ENCODE measurements at places on chromosomes 7 and 10.
A peak's percentile ranks its signal among the peaks of the same experiment; 100 is the strongest.

DNA sequence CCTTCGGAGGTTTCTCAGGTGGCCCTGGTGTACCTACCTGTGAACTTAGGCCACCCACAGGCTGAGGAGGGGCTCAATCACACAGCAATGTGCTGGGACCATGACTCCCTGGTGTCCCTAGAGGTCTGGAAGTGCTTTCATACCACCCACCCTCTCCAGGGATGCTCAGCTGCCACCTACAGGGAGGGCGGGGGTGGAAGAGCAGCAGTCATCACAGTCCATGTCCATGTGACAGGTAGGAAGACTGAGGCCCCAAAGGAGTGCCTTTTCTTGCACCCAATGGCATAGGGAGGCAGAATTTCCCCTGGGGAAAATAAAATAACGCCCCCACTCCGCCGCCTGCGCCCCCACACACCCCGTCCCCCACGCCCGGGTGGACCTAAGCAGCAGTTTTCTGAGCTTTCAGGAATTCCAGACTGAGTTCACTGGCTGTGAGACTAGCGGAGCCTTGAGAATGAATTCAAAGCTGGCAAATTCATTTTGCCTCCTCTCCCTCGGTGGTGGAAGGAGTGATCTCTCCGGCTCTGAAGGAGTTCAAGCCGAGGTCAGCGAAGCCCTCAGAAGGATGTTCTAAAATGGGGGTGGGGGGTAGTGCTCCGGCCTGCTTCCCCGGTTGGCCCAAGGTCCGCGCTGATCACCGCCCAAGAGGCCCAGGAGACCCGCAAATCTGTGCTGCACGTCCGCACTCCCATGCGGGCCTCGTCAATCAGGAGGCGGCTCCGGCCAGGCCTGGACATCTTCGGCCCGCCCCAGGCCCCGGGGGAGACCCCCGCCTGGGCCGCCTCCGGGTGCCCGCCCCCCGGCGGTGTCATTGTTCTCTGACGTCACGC is 2.1 kb upstream of the ZMIZ1 start:
- DNase-seq: no peak

- DNase-seq: no peak
These were observed 11.7 kb upstream of the GATAD1 start for GRCh38 chr7:92435542-92435941.

DNA sequence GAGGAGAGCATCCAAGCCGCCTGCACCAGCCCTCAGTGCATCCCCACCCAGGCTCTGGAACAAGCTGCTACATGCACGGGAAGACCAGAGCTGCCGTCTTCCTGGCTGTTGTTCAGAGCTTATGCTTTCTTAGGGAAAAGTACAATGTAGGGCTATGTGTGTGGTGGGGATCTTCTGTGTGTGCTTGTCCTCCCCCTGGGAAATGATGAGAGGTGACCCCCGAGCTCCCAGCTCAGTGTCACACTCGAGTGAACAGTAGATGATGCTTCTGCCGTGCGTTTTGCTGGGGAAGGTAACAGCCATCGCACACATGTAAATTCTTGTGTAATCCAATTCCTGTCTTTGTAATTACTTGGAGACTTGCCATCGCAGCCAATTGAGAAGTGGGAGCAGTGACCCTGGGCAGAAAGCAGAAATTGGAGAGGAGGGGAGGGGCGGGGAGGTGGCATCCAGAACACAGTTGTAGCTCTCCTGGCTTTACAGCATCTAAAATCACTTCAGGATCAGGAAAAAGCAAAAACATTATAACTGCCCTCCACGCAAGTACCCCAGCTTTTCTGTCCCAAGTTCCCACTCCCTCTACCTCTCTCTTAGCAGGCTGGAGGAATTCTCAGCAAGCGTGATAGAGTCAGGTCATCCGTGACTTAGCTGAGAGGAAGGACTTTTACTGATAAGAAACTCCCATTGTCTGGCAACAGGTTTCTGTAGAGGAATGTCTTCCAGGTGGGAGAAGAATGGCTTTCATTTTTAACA is 149.6 kb downstream of the TCF7L2 start:
- no peak for DNase-seq

DNA sequence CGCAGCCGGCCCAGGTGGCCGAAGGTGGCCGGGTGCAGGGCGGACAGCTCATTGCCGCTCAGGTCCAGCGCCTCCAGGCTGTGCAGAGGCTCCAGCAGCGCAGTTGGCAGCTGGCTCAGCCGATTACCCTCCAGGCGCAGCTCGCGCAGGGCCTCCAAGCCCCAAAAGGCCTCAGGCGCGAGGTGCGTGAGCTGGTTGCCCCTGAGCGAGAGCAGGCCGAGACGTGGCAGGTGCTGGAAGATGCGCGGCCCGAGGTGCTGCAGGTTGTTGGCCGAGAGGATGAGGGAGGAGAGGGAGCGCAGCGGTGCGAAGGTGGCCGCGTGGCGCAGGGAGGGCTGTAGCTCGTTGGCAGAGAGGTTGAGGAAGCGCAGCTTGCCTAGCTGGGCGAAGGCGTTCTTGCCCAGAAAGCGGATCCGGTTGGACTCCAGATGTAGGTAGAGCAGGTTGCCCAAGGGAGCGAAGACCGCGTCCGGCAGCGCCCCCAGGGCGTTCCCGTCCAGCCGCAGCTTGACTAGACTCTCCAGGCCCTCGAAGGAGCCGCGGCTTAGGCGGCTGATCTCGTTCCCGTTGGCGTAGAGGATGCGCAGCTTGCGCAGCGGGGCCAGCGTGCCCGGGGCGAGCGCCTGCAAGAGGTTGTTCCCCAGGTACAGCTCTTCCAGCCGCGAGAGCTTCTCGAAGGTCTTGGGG is 923 bp downstream of the TRIL start:
- DNase-seq: no peak

DNA sequence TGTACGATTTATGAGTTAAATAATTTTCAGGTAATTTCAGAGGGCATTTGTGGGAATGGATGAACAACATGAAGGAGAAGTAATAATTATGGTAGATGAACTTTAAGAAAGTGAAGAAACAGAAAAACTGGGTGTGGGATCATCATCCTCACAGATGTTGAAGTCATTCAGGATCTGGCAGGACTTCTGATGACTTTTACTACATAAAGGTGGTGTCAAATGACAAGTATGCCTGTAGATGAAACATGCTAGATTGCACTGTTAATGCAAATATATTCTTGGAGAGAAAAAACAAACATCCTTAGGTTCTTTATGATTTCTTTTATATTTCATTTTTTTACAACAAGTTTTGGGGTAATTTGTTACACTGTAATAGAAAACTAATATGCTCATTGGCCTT is 230.2 kb downstream of the PCLO start:
- DNase-seq: no peak

DNA sequence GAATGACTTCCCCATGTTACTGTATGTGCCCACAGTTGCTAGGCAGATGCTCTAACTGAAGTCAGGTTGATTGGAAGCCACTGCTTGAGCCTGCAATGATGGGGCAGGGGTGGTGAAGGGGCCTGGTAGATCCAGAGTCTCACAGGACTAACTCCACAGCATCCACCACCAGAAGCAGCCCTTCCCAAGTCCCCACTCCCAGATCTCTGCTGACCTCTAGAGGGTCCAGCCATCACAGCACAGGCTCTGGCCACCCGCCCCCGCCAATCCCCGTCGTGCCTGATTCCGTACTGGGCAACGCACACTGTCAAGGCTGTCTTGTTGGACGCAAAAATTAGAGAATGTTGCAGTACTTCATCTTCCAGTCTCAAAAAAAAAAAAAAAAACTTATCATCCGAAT is 136.8 kb upstream of the PDE1C start:
- no peak for DNase-seq

- no peak for DNase-seq
These were observed 186.2 kb downstream of the DNAJB6 start for GRCh38 chr7:157522954-157523353.

- DNase-seq: no peak
These were observed 102.7 kb downstream of the ZNF248 start for GRCh38 chr10:37754538-37755323.

GRCh38 chr10:26367771-26368170 is 70.4 kb upstream of the APBB1IP start:
- DNase-seq: peak; percentile 3

All from stimulated activated CD8-positive, alpha-beta memory T cell treated with anti-CD3 and anti-CD28 coated beads, Interleukin-12 subunit alpha, Interleukin-12 subunit beta, amount 100 ng/mL, for 1 hour (primary cell).